ENCODE measurements at places on chromosomes 2 and 18.

DNA sequence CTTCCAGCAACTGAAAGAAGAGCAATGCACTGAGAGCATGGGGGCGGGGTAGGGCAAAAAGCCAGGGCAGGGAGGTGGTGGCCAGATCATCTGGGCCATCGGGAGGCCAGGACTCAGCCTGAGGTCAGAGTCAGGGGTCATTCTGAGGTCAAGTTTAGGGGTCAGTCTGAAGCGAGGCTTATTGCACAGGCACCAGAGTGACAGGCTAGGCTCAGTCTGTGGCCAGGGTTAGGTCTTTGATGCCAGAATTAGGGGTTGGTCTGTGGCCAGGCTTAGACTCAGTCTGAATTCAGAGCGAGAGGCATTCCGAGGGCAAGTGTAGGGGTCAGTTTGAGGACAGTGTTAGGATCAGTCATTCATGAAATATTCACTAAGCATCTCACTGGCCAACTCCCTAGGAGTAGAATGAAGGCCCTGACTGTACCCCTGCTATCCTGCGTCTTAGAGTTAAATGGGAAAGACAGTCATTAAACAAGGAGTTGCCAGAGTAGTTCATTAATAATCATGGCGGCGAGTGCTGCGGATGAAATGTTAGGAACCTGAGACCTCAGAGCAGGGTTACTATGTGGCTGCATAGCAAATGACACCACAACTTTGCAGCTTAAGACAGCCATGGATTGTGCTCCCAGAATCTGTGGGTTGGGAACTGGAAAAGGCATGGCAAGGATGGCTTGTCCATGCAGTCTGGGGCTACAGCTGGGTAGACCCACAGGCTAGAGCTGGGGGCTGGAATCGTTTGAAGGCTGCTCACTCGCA is 198.7 kb downstream of the CYP26B1 start:
- no peak for DNase-seq

DNA sequence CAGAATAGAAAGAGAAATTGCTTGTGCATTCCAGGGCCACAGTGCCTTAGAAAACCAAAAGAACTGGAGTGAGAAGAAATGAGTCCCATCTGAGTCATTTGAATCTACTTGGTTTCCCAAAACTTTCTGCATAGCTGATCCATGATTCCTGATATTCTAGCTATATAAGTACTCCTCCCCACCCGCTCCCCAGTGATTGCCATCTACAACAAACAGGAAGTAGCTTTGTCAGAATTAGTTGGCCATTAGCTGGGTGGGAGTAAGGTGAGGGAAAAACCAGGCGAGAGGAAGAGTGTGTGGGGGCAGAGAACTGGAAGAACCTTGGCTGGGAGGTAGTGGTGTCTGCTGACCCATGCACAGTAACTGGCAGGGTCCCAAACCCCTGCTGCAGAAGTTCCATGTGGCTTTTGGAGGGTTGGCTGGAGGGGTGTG is 122.1 kb downstream of the ACAA2 start:
- DNase-seq: no peak

GRCh38 chr2:101720732-101721131 is 23.2 kb downstream of the MAP4K4 start:
- no peak for DNase-seq

- DNase-seq: peak; percentile 78
Observed at GRCh38 chr2:105812180-105813044, 67.7 kb downstream of the NCK2 start.

GRCh38 chr2:55175254-55176093 is 56.6 kb downstream of the CLHC1 start:
- no peak for DNase-seq

DNA sequence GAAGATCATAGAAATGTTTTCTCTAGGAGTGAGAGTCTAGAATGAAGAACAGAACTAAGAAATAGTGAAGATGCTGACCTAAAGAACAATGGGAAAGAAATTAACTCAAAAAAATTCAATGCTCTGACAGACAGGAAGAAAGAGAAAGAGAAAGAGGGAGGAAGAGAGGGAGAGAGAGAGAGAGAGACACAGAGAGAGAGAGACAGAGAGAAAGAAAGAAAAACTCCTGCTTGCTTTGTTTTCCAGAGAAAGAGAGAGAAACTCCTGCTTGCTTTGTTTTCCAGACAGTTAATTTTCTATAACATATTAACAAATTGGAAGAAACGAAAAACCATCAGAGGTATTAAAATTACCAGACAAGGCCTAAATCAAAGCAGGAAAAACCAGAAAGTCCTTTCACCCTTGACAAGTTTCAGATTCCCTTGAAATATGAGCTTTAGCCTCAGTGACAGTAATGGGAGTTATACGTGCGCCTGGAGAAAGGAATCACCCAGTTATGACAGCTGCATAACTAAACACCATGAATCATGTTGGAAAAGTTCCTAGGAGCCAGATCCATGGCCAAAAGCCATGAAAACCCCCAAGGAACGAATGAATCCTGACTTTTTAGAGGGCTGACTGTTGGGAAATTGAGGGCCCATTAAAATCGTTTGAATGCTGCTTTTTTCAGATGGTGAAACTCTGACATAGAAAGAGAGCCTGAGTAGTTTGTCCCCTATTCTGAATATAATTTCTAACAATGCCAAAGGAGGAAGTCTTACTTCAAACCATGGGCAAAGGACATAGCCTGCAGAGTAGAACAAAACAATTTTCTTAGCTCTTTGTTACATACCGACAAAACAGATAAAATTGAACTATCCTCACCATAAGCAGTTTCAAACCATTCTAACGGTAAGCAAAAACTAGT is 228.6 kb upstream of the CHST9 start:
- no peak for DNase-seq

- no peak for DNase-seq
Observed at GRCh38 chr2:217622205-217623060, 380.4 kb downstream of the TNS1 start.

Data from Right ventricle myocardium inferior (tissue), 1 donor.